ENCODE measurements at places on chromosomes 1 and 21. TPM values are rescaled to one million over a fixed set of nuclear protein-coding genes. Genes with fewer than 3 reads are reported as not detected.

Gene SPOCD1
- total RNA-seq: 4.4 TPM

Gene RPE65
- total RNA-seq: not detected

Gene RGS8
- not detected for total RNA-seq

Gene ELAVL4
- not detected for total RNA-seq

Gene IL12RB2
- 0.56 TPM for total RNA-seq

Gene SLC44A5
- 0.07 TPM for total RNA-seq

Gene ADORA1
- 0.09 TPM for total RNA-seq

Gene JTB
- 223 TPM for total RNA-seq

Gene ALX3
- total RNA-seq: not detected

Gene ERMAP
- 4.1 TPM for total RNA-seq

Gene DAB1
- not detected for total RNA-seq

Gene OR4F16
- not detected for total RNA-seq

Gene UBASH3A
- total RNA-seq: not detected

Gene NBPF26
- 9.2 TPM for total RNA-seq

Gene SLC44A3
- total RNA-seq: 11.7 TPM

Gene RGSL1
- not detected for total RNA-seq

Gene GPR52
- total RNA-seq: 0.21 TPM

Gene LMOD1
- not detected for total RNA-seq

Gene GJB3
- 115 TPM for total RNA-seq

Gene MX1
- total RNA-seq: 0.37 TPM

Gene SLC5A9
- total RNA-seq: not detected

Gene GFI1
- not detected for total RNA-seq

Gene DDAH1
- total RNA-seq: 5.5 TPM

Gene WLS
- total RNA-seq: 37.3 TPM

Gene PLXNA2
- total RNA-seq: 23.6 TPM

Gene CREG1
- total RNA-seq: 82.6 TPM

Gene OR2T35
- not detected for total RNA-seq

Gene LCE3D
- not detected for total RNA-seq

Gene MATN1
- not detected for total RNA-seq

Gene OR10Z1
- not detected for total RNA-seq

Gene ADAM30
- not detected for total RNA-seq

Gene XKR8
- 7.3 TPM for total RNA-seq

Gene SPAG17
- 0.84 TPM for total RNA-seq

Gene KLHL20
- total RNA-seq: 21.1 TPM

Gene MASP2
- total RNA-seq: not detected

Gene B3GALT2
- not detected for total RNA-seq

Gene ZMYND12
- total RNA-seq: 0.09 TPM

Gene TAS1R3
- 0.05 TPM for total RNA-seq

Gene TMEM240
- total RNA-seq: 0.23 TPM

Gene CRYZL1
- total RNA-seq: 12.1 TPM

Gene SLC9A1
- total RNA-seq: 35.2 TPM

Gene LHX8
- total RNA-seq: not detected

Gene HES3
- 0.78 TPM for total RNA-seq

Gene MROH9
- not detected for total RNA-seq

Gene BCL10
- 33.3 TPM for total RNA-seq

Gene OPRD1
- total RNA-seq: not detected

Gene PLCH2
- total RNA-seq: 79.0 TPM

Gene OR2L3
- total RNA-seq: not detected

Gene DEDD
- total RNA-seq: 14.2 TPM

Gene SLC27A3
- 11.3 TPM for total RNA-seq

All from airway epithelial cell (primary cell).